Endodermal cell (in vitro differentiated cells): ENCODE measurements at places on chromosomes 3 and 15.

GRCh38 chr3:127405010-127405598, 117.3 kb upstream of the PRR20G start:
- peaks cover 3% of the 10 kb centered on the region for H3K4me1 ChIP-seq
- no peak overlapping the region for H3K27ac ChIP-seq
- peak; percentile 44 for DNase-seq
- H3K4me3 ChIP-seq, result no peak overlapping the region

- no peaks in the 10 kb centered on the region for H3K27me3 ChIP-seq
- no peak overlapping the region for H3K27ac ChIP-seq
- DNase-seq, result peak; percentile 23
- no peak overlapping the region for H3K4me3 ChIP-seq
- H3K4me1 ChIP-seq, result no peaks in the 10 kb centered on the region
- no peaks in the 10 kb centered on the region for H3K36me3 ChIP-seq
These were observed 12.3 kb upstream of the C3orf22 start for GRCh38 chr3:126571078-126571477.

GRCh38 chr3:150300852-150301517, 107.1 kb upstream of the TSC22D2 start:
- no peaks in the 10 kb centered on the region for H3K36me3 ChIP-seq
- no peak for DNase-seq
- H3K4me1 ChIP-seq, result peaks cover 3% of the 10 kb centered on the region
- no peaks in the 10 kb centered on the region for H3K27me3 ChIP-seq
- no peak overlapping the region for H3K4me3 ChIP-seq

- no peaks in the 10 kb centered on the region for H3K27me3 ChIP-seq
- H3K4me3 ChIP-seq, result no peak overlapping the region
- peaks cover 61% of the 10 kb centered on the region for H3K36me3 ChIP-seq
- no peak for DNase-seq
- H3K4me1 ChIP-seq, result no peaks in the 10 kb centered on the region
These were observed 92.7 kb downstream of the UACA start for GRCh38 chr15:70670680-70671079.

GRCh38 chr3:126621627-126622345, 33.1 kb downstream of the TXNRD3 start:
- no peaks in the 10 kb centered on the region for H3K4me1 ChIP-seq
- no peak overlapping the region for H3K27ac ChIP-seq
- H3K4me3 ChIP-seq, result no peak overlapping the region
- no peak for DNase-seq
- H3K27me3 ChIP-seq, result no peaks in the 10 kb centered on the region

DNA sequence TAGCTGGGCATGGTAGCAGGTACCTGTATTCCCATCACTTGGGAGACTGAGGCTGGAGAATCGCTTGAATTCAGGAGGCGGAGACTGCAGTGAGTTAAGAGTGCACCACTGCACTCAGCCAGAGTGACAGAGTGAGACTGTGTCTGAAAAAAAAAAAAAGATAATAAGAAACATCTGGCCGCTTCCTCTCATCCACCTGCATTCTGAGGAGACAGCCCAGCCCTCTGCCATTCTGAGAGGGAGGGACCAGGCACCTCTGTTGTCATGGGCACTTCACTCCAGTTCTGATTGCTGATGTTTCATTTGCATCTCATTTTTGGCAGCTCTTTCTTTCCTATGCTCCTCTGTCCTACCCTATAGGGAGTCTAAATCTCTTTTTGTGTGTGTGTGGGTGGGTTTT, 36.4 kb upstream of the GSK3B start:
- no peaks in the 10 kb centered on the region for H3K36me3 ChIP-seq
- H3K4me1 ChIP-seq, result no peaks in the 10 kb centered on the region
- no peak overlapping the region for H3K4me3 ChIP-seq
- no peak for DNase-seq
- no peaks in the 10 kb centered on the region for H3K27me3 ChIP-seq

- no peak overlapping the region for H3K27ac ChIP-seq
- no peaks in the 10 kb centered on the region for H3K4me1 ChIP-seq
- no peaks in the 10 kb centered on the region for H3K27me3 ChIP-seq
- DNase-seq, result no peak
- H3K4me3 ChIP-seq, result no peak overlapping the region
- no peaks in the 10 kb centered on the region for H3K36me3 ChIP-seq
These were observed 43.7 kb downstream of the MECOM start for GRCh38 chr3:169619793-169620192.

GRCh38 chr15:70014860-70015490, 82.7 kb downstream of the TLE3 start:
- no peaks in the 10 kb centered on the region for H3K27me3 ChIP-seq
- H3K27ac ChIP-seq, result peak overlapping the region; percentile 36
- no peaks in the 10 kb centered on the region for H3K36me3 ChIP-seq
- peak; percentile 91 for DNase-seq
- H3K4me3 ChIP-seq, result no peak overlapping the region

DNA sequence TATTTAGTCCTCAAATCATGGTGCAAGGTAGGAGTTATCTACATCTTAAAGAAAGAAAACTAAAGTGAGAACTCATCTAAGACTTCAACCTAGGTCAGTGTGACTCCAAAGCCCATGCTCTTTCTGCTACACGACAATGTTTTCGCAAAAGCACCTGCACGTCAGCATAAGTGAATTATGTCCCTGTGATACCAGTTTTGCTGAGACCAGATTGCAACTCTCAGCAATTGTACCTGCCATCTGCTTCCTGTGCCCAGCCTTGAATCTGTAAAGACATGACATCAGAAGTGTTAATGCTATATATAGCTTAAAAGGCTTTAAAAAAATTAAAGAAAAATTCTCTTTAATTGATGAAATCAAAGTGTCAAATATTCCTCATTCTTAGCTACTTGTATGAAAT, 43.4 kb downstream of the RETNLB start:
- H3K27ac ChIP-seq, result no peak overlapping the region
- H3K27me3 ChIP-seq, result no peaks in the 10 kb centered on the region
- peaks cover 7% of the 10 kb centered on the region for H3K4me1 ChIP-seq
- H3K36me3 ChIP-seq, result no peaks in the 10 kb centered on the region

GRCh38 chr3:123068601-123069381, 2.0 kb downstream of the PDIA5 start:
- peak; percentile 54 for DNase-seq
- H3K36me3 ChIP-seq, result no peaks in the 10 kb centered on the region
- H3K4me3 ChIP-seq, result peak overlapping the region; percentile 94
- H3K27me3 ChIP-seq, result no peaks in the 10 kb centered on the region

- no peak overlapping the region for H3K4me3 ChIP-seq
- H3K27ac ChIP-seq, result no peak overlapping the region
- no peaks in the 10 kb centered on the region for H3K27me3 ChIP-seq
- H3K4me1 ChIP-seq, result no peaks in the 10 kb centered on the region
- no peaks in the 10 kb centered on the region for H3K36me3 ChIP-seq
These were observed 10.6 kb downstream of the CCR9 start for GRCh38 chr3:45896956-45897355.

GRCh38 chr15:52804526-52805081, 14.5 kb upstream of the ONECUT1 start:
- no peaks in the 10 kb centered on the region for H3K4me1 ChIP-seq
- no peak overlapping the region for H3K27ac ChIP-seq
- H3K4me3 ChIP-seq, result peak overlapping the region; percentile 83
- peak; percentile 84 for DNase-seq
- H3K36me3 ChIP-seq, result no peaks in the 10 kb centered on the region

DNA sequence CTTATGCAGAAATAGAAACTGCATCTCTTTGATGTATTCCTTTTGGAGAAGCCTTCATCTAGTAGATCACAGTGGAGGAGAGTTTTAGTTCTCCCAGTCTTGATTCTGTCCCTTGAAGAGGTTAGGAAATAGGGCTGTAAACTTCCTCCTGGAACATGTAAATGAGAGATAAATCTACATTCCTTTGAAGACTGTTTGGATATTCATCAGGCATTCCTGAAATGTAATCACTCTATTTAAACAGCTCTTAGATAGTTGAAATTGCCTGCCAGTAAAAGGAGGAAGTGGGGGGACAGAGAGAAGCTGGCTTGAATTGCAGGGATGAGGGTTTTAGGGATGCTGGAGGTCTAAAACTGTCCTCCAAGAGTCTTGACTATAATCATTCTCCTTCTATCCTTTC, 254.3 kb upstream of the LRRC3B start:
- H3K4me3 ChIP-seq, result no peak overlapping the region
- DNase-seq, result peak; percentile 43
- H3K27me3 ChIP-seq, result no peaks in the 10 kb centered on the region
- no peaks in the 10 kb centered on the region for H3K4me1 ChIP-seq
- H3K36me3 ChIP-seq, result no peaks in the 10 kb centered on the region

GRCh38 chr3:137332297-137332696, 374.5 kb downstream of the IL20RB start:
- no peak for DNase-seq
- H3K27me3 ChIP-seq, result peaks cover 3% of the 10 kb centered on the region
